ENCODE measurements at places on chromosomes 7 and 10. TPM values are rescaled to one million over a fixed set of nuclear protein-coding genes. Genes with fewer than 3 reads are reported as not detected.

GRCh38 chr7:25597946-25598345 is 369.7 kb upstream of the NPVF start:
- no peak for DNase-seq

ZNF488 gene
- 1.9 TPM for total RNA-seq

DNA sequence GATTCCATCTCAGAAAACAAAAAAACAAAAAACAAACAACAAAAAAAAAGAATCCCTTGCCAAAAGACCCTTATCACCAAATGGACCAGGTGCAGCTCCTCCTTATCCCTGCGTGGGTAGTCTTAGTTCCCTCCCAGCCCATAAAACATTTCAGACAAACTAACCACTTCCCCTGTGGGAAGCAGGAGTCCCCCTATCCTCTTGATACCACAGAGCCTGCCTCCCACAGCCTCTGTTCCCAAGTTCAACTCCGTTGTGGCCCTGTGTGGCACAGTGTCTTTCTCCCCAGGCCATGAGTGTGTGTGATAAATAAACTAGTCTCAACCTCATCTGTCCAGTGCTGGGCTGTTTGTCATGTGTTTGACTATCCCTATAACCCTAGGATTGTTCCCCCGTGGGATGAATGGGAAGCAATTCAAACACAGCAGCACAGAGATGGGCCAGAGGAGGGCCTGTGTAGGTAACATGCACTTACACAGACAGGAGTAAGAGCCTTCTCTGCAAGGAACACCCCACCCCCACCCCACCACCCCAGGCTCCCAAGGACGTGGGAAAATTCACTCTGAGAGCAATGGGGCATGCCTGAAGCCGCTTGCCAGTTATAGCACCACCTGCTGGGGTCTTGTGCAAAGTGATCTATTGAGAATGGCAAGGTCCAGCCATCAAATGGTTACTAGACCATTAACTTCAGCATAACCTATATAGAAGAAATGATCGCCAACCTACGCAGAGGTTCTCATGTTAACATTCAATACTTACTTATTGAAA is 147.1 kb upstream of the GHITM start:
- no peak for DNase-seq

GRCh38 chr10:14312014-14312413 is 18.7 kb downstream of the FRMD4A start:
- DNase-seq = no peak

CYP3A5 gene
- 1.6 TPM for total RNA-seq

GNGT1 gene
- total RNA-seq = not detected

- DNase-seq = no peak
Measured at GRCh38 chr10:114604357-114605130, 53.5 kb downstream of the ABLIM1 start.

DNA sequence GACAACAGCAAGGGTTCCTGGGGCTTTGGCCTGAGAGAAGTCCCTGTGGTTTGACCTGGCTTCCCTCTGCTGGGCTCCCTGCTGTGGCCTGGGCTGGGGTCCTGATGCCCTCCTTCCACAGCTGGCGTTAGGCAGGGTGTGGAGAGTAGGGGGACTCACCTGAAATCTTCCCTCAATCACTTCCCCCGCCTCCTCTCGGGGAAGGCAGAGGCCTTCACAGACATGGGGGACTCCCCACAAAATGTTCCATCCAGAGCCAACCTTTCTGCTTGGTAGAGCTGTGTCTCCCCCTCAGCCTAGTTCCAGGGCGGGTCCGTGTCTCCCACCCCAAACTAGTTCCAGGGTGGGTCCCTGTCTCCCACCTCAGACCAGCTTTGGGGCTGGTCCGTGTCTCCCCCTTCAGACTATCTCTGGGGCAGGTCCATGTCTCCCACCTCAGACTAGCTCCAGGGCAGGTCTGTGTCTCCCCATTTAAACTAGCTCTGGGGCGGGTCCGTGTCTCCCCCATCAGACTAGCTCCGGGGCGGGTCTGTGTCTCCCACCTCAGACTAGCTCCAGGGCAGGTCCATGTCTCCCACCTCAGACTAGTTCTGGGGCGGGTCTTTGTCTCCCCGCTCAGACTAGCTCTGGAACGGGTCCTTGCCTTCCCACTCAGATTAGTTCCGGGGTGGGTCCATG is 2.2 kb downstream of the PVRIG start:
- no peak for DNase-seq

MMP21 gene
- not detected for total RNA-seq

DNA sequence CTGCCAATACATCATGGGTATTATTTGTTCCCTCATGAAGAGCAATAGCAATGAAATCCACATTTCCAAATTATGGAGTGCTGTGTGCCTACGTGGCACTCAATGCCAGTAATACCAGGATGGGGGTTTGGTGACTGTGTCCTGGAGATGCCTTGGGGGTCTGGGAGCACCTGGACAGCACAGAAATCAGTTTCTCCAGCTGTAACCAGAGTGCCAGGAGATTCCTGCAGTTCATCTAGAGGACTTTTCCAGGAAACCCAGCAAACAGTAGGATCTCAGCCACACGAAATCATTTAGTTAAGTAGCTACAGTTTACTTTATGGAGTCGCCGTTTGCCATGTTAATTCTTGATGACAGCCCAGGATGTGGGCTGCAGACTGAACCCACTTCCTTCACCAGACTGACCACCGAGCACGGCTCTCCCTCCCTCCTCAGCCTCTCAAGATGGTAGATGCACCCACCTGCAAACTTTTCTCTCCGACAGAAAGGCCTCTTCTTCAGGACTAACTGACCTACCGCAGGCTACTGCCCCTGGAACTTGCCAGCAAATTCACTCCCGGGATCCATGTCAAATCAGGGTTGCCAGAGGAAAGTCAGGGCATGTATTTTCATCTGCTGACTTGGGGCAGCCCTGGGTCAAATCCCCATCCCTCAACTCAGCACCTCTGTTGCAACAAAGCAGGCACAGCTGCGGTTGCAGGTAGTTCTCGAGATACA is 30.3 kb downstream of the MKI67 start:
- no peak for DNase-seq

NUTM2E gene
- 0.78 TPM for total RNA-seq

DNA sequence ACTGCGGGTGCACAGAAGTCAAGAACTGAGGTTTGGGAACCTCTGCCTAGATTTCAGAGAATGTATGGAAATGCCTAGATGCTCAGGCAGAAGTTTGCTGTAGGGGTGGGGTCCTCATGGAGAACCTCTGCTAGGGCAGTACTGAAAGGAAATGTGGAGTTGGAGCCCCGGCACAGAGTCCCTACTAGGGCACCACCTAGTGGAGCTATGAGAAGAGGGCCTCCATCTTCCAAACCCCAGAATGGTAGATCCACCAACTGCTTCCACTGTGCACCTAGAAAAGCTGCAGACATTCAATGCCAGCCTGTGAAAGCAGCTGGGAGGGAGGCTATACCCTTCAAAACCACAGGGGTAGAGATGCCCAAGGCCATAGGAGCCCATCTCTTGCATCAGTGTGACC is 1336.0 kb upstream of the CELF2 start:
- no peak for DNase-seq

GRCh38 chr10:23293145-23293724 is 51.4 kb downstream of the C10orf67 start:
- DNase-seq = no peak

- no peak for DNase-seq
Measured at GRCh38 chr10:75743291-75743778, 311.9 kb downstream of the LRMDA start.

DNA sequence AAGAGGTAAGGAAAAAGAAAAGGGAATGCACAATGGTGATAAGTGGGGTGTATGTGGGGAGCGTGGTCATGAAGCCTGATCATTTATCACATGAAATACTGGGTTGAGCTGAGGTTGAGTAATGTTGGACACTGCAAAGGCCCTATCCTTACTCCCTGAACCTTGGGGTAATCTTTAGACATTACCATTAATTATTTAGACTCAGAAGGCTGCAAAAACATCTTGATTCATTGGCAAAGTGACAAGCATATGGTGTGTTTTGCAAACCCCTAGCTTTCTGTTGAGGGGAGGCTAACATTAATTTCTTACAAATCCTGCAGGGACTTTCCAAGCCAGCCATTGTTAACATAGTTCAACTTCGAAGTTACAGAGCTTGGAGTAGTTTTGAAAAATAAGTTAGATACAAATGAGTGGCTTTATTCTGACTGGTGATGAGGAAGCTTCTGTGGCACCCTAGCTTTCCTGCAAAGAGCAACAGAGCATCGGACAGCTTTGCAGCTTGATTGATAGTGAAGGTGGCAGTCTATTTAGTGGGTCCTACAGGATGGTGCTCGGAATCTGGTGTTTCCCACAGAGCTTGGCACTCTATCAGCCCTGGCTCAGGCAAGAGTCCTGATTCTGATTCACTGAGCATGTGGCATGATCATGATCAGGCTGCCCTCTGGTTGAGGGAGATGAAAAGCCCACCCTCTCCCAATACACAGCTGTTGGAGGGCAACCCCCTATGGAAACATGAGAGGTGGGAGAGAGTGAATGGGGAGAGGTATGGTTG is 153.7 kb upstream of the NPVF start:
- DNase-seq = no peak

- DNase-seq = no peak
Measured at GRCh38 chr10:46293832-46294640, 7.2 kb downstream of the ANTXRL start.

All from occipital lobe (tissue), 3 donors.